ENCODE measurements at places on chromosomes 6 and 20. TPM values are rescaled to one million over a fixed set of nuclear protein-coding genes. Genes with fewer than 3 reads are reported as not detected.
A peak's percentile ranks its signal among the peaks of the same experiment; 100 is the strongest.

DNA sequence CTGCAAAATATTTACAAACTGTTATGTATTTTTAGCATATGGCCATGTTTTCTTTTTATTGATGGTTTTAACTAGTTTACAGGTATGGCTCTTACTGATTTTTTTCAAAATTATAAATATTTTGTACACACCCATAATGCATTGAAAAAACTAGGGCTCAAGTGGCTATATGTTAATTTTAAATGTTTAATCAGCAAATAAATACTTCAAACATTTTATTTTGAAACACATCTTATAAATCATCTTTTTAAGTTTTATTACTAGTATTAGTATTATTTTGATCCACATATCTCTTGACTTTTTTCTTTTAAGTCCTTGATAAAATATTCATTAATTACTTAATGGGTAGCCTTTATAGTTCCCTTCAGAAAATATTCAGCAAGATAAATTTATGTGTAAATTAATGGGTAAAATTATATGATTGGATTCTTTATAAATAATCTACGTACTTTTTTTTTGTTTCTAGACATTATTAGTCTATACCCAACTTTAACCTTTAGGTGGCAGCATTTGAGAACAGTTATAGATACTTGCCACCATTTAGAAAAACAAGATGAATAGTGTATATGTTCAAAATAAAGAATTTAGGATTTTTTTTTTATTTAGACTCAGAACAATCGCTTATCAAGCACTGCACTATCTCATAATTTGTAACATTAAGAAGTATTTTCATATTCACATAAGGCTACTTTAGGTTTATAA, 241.9 kb downstream of the ADGRB3 start:
- H3K36me3 ChIP-seq: no peaks in the 10 kb centered on the region
- peak; percentile 40 for DNase-seq
- no peak overlapping the region for H3K4me3 ChIP-seq
- no peaks in the 10 kb centered on the region for H3K27me3 ChIP-seq

- H3K27ac ChIP-seq: no peak overlapping the region
- peaks cover 8% of the 10 kb centered on the region for H3K4me1 ChIP-seq
- H3K4me3 ChIP-seq: no peak overlapping the region
- DNase-seq: no peak
Measured at GRCh38 chr20:51487565-51488268, 54.8 kb downstream of the NFATC2 start.

- H3K4me3 ChIP-seq: no peak overlapping the region
- peaks cover 28% of the 10 kb centered on the region for H3K27me3 ChIP-seq
- DNase-seq: no peak
- no peak overlapping the region for H3K27ac ChIP-seq
- H3K4me1 ChIP-seq: no peaks in the 10 kb centered on the region
Measured at GRCh38 chr6:123925350-123925749, 121.7 kb downstream of the NKAIN2 start.

DNA sequence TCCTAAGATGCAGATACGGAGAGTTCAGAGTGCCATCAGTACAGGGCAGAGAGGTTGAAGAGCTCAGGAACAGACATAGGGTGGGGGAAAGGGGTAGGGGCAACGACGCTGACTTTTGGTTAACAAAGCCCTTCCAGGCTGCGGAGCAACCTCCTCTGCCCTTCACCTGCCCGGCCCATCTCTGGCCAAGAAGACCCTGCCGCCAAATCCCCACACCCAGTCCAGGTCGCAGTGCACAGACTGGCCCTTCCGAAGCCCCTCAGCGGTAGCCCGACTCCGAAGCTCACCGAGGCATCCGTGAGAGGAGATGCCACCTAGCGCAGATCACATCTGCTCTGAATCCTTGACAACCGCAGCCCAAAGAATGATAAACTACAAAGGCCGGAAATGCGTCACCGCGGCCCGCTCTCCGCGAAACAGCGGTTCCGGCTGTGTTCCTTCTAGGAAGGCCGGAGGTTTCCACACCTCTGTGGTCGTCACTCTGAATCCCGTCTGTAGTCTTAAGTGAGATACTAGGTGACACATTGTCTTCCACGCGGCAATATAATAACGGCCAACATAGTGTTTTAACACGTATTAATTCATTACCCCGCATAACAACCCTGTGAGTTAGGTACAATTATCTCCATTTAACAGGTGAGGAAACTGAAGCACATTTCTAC, at the start of gene ZSCAN23:
Gene ZSCAN23, minus strand, starts transcription at position 380 of the 662 bp plus-strand sequence. CDS start 7,225 bp downstream, outside the sequence.
- H3K4me3 ChIP-seq: peak within 1 kb of the TSS; percentile 93
- H3K36me3 ChIP-seq: no peaks in the 10 kb centered on the region
- H3K4me1 ChIP-seq: peaks cover 14% of the 10 kb centered on the region
- no peaks in the 10 kb centered on the region for H3K27me3 ChIP-seq
- H3K27ac ChIP-seq: peak within 1 kb of the TSS; percentile 58

EGFL8 gene
- 16.1 TPM for total RNA-seq

RNF146 gene
- total RNA-seq: 115 TPM

CYP24A1 gene
- not detected for total RNA-seq

AKAP7 gene
- total RNA-seq: 15.5 TPM

MEP1A gene
- not detected for total RNA-seq

ZNF337 gene
- 22.4 TPM for total RNA-seq

GRCh38 chr6:45467853-45468252, 90.1 kb upstream of the SUPT3H start:
- H3K4me3 ChIP-seq: no peak overlapping the region
- H3K36me3 ChIP-seq: no peaks in the 10 kb centered on the region
- no peak for DNase-seq
- no peaks in the 10 kb centered on the region for H3K4me1 ChIP-seq
- no peak overlapping the region for H3K27ac ChIP-seq

CFB gene
- not detected for total RNA-seq

MOXD1 gene
- total RNA-seq: 2.3 TPM

PERP gene
- total RNA-seq: 35.4 TPM

- H3K27me3 ChIP-seq: no peaks in the 10 kb centered on the region
- peaks cover 3% of the 10 kb centered on the region for H3K36me3 ChIP-seq
- no peaks in the 10 kb centered on the region for H3K4me1 ChIP-seq
- DNase-seq: no peak
- no peak overlapping the region for H3K27ac ChIP-seq
Measured at GRCh38 chr6:169416249-169416648, 162.6 kb upstream of the THBS2 start.

DNA sequence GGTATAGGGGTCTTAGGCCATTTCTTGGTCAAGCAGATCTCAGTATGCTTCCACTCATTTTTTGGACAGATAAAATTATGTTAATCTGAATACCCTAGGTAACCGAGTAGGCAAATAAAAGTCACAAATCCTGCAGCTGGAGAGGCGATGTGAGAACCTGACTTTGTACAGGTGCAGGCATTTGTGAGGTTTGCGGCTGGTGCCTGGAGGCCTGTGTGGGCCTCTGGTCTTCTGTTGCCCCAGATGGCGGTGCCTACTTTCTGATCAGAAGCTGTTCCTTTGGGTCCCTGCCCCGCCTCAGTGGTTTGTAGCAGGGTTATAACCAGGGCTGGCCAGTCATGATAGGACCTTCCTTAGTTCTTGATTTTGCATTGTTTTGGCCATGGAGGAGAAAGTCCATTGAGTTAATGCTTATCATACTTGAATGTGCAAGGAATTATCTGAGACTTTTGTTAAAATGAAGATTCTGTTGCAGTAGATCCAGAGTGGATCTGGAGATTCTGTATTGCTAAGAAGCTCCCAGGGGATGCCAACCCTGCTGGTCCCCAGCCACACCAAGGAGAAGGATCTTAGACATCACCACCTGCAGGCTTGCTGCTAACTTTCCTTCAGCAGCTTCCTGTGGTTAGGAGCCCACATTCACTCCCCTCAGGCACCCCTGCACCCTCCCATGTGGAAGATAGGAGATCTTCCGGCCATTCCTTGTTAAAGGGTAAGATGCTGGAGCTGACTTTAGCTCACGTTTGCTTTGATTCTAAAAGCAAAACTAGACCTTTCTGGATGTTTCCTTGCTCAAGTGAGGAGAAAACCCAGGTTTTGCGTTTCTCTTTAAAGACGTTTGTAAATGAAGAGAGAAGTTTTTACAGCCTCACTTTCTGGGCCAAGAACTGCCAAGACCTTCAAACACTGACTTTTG, 50.7 kb downstream of the LRRC1 start:
- no peaks in the 10 kb centered on the region for H3K36me3 ChIP-seq
- H3K27ac ChIP-seq: no peak overlapping the region
- DNase-seq: no peak
- H3K4me1 ChIP-seq: peaks cover 25% of the 10 kb centered on the region
- H3K27me3 ChIP-seq: no peaks in the 10 kb centered on the region

DNA sequence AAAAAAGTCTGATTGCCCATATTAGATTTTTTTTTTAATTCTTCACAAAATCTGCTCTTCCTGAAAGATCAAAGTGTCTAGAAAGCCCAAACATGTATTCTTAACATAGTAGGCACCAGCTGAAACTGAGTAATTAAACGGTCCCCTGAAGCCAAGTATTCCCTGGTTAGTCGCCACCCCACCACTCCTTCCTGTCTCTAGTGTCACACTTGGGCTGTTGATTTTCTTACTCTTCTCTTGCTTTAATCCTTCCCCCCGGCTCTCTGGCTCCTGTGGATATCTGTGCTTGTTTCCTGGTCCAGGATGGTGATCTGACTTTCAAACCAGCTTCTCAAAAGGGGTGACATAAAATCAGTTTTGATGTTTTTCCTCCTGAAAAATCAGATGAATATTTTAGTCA, 162.9 kb downstream of the QKI start:
- peaks cover 36% of the 10 kb centered on the region for H3K4me1 ChIP-seq
- no peak overlapping the region for H3K27ac ChIP-seq
- no peaks in the 10 kb centered on the region for H3K27me3 ChIP-seq
- H3K4me3 ChIP-seq: no peak overlapping the region

- H3K36me3 ChIP-seq: no peaks in the 10 kb centered on the region
- H3K4me1 ChIP-seq: peaks cover 25% of the 10 kb centered on the region
- DNase-seq: no peak
- no peaks in the 10 kb centered on the region for H3K27me3 ChIP-seq
Measured at GRCh38 chr6:20117474-20117873, 94.8 kb downstream of the MBOAT1 start.

TMEM200A gene
- total RNA-seq: 12.8 TPM

DNA sequence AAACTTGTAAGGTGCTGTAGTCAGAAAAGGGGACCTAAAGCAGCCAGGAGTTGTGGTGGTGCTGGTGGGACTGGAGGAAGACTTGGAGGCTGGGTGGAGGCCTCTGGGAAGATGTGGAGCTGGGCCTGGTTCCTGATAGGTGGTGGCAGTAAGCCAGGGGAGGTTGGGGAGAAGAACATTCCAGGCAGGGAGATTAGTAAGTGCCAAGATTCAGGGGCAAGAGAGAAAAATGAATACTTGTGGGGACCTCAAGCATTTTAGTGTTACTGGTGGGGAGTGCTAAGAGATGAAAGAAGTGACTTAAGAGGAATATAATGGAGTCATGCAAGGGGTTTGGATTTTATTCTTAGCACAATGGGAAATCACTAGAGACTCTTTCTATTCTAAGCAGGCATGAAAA, 79.0 kb upstream of the B3GAT2 start:
- no peak overlapping the region for H3K4me3 ChIP-seq
- H3K4me1 ChIP-seq: peaks cover 13% of the 10 kb centered on the region
- no peak overlapping the region for H3K27ac ChIP-seq
- no peaks in the 10 kb centered on the region for H3K27me3 ChIP-seq
- DNase-seq: no peak
- H3K36me3 ChIP-seq: no peaks in the 10 kb centered on the region

GRCh38 chr6:169162752-169163407, 90.8 kb downstream of the THBS2 start:
- no peak overlapping the region for H3K27ac ChIP-seq
- no peak for DNase-seq
- no peak overlapping the region for H3K4me3 ChIP-seq

DNA sequence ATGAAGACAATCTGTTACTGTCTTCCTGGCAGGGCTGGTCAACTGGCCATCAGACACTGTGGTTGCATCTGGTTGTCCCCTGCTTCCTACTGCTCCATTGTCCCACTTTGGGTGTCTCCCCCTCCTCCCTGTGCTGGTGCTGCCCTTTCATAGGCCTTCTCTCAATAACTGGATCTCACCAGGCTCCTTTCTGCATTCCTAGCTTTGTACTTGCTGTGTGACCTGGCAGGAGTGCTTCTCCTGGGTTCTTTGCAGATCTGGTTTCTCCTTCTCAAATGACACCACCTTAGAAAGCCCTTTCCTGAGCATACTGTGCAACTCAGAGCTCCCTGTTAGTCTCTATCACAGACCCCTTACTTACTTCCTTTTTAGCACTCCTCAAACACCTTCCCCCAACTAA, 223.0 kb downstream of the BCKDHB start:
- DNase-seq: peak; percentile 52
- H3K27me3 ChIP-seq: no peaks in the 10 kb centered on the region
- no peak overlapping the region for H3K4me3 ChIP-seq

- no peaks in the 10 kb centered on the region for H3K4me1 ChIP-seq
- H3K27me3 ChIP-seq: no peaks in the 10 kb centered on the region
- no peak for DNase-seq
- H3K36me3 ChIP-seq: no peaks in the 10 kb centered on the region
- no peak overlapping the region for H3K4me3 ChIP-seq
Measured at GRCh38 chr6:77136086-77136485, 327.2 kb downstream of the HTR1B start.

C20orf144 gene
- not detected for total RNA-seq

- no peaks in the 10 kb centered on the region for H3K4me1 ChIP-seq
- H3K36me3 ChIP-seq: no peaks in the 10 kb centered on the region
- H3K4me3 ChIP-seq: no peak overlapping the region
- no peaks in the 10 kb centered on the region for H3K27me3 ChIP-seq
Measured at GRCh38 chr6:100138346-100139022, 144.5 kb upstream of the MCHR2 start.

GRCh38 chr20:24963672-24964505, 14.8 kb downstream of the CST7 start:
- no peak overlapping the region for H3K4me3 ChIP-seq
- no peak for DNase-seq
- H3K27ac ChIP-seq: no peak overlapping the region
- H3K4me1 ChIP-seq: no peaks in the 10 kb centered on the region
- H3K27me3 ChIP-seq: no peaks in the 10 kb centered on the region
- H3K36me3 ChIP-seq: no peaks in the 10 kb centered on the region

- H3K27me3 ChIP-seq: peaks cover 100% of the 10 kb centered on the region
- no peaks in the 10 kb centered on the region for H3K4me1 ChIP-seq
- peak overlapping the region; percentile 36 for H3K4me3 ChIP-seq
- peak; percentile 68 for DNase-seq
- no peak overlapping the region for H3K27ac ChIP-seq
Measured at GRCh38 chr6:84773431-84774156, 9.2 kb upstream of the TBX18 start.

SDCBP2 gene
- total RNA-seq: 1.6 TPM

TMEM14A gene
- 33.7 TPM for total RNA-seq

- no peak for DNase-seq
- H3K27me3 ChIP-seq: no peaks in the 10 kb centered on the region
Measured at GRCh38 chr6:100726666-100727065, 154.5 kb downstream of the ASCC3 start.
